Stimulated activated CD4-positive, alpha-beta T cell treated with anti-CD3 and anti-CD28 coated beads, Interleukin-15, amount 100 ng/mL, for 1 hour (primary cell): ENCODE measurements at places on chromosomes 13 and 19.

DNA sequence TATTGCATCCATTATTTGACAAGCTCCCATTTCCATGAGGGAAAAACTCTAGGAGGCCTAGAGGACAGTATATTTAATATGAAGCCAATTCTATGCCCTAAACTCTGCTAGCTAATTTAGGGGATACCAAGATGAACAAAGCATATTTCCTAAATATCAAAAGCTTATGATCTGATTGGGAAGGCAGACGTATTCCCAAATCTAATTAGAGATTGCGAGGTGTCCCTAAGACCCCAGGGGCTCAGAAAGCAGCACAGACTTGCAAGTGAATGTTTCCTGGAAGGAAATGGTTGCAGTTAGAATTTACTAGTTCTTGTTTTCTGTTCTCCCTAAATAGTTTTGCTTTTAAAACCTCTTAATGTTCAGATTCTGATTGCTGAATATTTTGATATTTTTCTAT is 30.7 kb downstream of the NDFIP2 start:
- no peak for DNase-seq

GRCh38 chr13:112756967-112757758 is 67.3 kb downstream of the ATP11A start:
- no peak for DNase-seq

GRCh38 chr13:25149711-25150110 is 22.4 kb downstream of the AMER2 start:
- no peak for DNase-seq

GRCh38 chr19:3980353-3981251 is 4.7 kb downstream of the EEF2 start:
- DNase-seq, result no peak

DNA sequence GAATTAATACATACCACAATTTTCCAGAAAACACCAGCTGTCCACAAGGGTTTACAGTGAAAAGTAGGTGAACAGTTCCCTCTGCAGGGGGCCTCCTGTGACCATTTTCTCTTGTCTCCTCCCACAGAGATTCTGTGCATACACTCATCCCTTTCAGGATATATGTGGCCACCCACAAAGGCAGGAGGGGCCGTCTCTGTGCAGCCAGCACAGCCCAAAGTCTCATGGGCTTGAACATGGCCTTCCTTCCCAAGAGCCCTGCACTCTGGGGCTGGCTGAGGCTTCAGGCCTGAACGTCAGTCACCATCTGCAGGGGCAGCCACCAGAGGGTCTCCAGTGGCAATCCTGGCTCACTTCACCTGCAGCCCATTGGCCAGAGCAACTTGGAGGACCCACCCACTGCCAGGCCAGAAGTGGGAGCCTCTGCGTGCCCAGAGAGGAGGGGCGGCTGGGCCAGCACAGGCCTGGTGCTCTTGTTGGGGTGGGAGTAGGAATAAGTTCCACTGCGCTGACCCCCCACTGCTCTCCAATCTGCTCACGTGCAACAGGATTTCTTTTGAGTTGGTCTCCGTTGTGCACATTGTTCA is 25.1 kb downstream of the TMEM161A start:
- DNase-seq, result no peak

DNA sequence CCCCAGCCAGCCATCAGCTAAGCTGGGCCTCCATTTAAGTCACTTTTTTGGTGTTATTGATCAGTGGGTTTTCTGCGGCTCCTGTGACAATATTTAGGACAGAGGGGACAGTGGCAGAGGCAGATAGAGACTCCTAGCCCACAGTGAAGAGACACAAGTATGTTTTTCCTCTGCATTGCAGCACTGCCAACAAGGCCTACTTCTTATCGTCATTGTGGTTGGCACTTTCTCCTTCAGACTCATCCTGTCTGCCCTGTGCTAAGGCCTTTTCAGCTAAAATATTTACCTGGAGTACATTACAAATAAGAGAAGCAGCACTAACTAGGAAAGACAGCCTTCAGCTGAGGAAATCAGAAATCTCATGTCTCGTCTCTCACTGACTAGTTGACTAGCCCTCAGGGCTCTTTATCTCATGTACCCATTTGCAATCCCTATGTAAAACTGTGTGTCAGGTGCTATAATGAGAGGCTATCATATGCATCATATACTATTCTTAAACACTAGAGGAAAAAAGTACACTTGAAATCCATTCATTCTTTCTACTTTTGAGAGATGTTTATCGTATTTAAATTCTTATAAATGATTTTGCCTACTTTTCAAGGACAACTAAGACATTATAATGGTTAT is 62.2 kb downstream of the ZAR1L start:
- no peak for DNase-seq

DNA sequence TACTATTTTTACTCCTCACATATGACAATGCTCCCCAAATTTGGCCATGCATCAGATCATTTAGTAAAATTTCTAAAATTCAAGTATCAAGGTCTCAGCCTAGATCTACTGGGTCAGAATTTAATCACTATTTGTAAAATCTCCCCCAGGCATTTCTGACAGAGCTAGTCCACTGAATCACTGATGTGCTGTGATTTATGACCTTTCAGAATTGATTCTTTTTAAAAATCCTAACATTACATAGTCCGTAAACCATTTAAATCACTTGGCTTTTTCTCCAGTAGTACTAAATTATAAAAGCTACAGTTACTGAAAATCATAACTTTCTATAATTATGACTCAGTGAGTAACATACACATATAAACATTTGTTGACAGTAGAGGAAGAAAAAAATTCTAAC is 92.8 kb upstream of the RAP2A start:
- DNase-seq, result no peak

DNA sequence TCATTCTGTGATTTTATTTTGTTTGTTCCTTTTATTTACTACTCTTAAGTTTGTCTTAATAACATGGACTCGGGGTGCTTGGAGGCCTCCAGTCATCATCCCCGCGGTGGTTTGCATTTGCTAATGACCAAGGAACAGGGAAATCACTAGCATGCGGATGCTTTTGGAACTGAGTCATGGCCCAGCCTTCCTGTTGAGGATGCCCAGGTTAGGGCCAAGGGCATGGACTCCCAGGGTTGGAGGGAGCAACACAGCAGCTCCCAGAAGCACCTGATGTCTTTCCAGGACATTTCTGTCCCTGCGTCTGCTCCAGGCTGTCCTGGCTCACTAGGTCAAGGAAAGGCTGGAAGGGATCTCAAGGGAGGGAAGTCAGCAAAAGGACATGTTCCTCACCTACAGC is 423.7 kb upstream of the TSHZ3 start:
- no peak for DNase-seq

- no peak for DNase-seq
These were observed 16.2 kb downstream of the FRY start for GRCh38 chr13:32047793-32048192.

DNA sequence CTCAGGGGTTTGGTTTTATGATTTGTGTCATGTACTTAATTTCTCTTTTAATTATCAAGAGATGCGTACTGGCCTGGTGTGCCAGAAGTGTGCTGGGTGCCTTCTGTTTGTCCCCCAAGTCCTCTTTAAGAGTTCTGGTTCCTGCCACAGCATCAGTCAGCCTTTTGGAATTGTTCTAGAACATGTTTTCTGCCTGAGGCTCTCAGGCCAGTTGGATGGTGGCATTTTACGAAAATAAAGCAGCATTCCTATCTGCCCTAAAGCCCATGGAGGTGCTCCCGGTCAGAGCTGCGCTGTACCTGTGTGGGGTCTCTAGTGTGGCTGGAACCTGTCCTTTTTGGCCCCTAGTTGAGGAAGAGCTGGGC is 54.1 kb downstream of the TSSK6 start:
- DNase-seq, result no peak

DNA sequence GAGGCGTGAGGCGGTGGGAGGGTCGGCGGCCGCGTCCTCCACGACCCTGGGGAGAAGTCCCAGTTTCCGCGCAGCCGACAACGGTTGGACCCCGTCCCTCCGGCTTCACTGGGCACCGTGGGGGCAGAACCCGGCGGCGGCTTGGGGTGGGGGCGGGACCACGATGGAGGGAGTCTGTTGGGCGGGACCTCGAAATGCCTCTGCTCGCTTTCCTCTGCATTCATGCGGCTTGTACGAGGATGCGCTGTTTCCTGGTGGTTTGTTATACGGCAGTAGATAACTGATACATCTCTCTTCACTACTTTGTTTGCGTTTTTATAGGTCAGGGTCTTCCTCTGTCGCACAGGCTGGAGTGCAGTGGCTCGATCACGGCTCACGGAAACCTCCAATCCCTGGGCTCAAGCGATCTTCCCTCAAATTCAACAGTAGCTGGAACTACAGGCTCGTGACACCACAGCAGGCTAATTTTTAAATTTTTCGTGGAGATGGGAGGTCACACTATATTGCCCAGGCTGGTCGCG is 24.6 kb upstream of the ZNF846 start:
- peak; percentile 20 for DNase-seq

DNA sequence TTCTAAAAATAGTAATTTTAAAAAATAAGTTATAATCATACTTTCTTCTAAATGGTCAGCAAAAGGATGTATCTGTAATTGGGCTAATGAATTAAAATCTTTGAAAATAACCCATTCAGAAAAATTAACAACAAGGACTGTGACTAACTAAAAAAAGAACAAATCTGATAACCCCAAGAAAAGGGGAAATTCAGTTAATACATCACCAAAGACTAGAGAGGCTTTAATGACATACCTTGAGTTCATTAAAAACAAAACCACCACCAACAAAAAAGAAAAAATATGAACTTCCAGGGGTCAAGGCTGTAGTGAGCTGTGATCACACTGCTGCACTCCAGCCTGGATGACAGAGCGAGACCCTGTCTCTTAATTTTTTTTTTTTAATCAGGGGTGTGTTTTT is 121.8 kb downstream of the TBC1D4 start:
- DNase-seq, result no peak

DNA sequence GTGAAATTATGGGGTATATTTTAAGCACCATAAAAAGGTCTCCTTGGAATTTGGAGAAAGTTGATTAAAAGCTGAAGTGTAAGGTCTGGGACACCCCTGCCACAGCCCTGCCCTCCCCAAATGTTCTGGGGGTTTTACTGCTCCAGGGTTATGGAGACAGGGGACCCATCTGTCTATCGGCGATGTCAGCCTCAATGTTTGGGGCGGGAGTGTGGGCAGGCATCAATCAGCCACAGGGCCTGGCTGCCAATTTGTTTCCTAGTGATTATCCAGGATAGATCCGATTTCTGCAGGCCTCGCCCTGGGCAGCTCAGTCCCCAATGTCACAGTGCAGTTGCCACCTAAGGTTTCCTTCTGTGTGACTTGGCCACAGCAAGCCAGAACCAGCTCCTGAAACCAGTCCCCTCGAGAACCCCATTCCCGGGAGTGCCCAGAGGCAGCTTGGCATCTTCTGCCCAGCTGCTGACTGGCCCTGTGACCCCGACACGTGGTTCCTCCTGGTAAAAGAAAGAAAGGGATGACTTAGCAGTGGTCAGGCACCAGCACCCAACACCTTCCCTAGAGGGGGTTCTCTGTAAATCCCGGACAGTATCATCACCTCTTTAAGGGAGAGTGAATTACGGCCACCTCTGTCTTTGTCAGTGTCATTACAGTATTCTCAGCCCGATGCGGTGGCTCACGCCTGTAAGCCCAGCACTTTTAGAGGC is 41.6 kb downstream of the MYO9B start:
- no peak for DNase-seq

- no peak for DNase-seq
These were observed 2.7 kb downstream of the TNPO2 start for GRCh38 chr19:12720851-12721655.

DNA sequence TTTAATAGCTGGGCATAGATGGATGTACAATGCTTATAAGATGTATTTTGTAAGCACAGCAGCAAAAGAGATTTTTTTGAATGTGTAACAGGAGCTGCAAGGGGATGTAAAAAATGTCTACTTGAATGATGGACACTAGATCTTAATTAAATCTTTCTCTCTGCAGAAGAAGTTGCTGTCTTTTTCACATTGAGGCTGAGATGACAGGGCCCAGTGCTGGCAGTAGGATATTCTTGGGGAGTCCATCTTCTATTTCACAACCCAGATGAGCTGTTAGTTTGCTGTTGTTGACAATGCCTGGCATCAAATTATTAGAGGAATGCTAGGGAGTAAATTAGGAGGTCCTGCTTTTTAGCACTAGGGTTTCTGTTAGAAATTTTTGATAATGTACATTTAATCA is 698.7 kb downstream of the SLITRK5 start:
- no peak for DNase-seq
